ENCODE measurements at places on chromosomes 12 and 14.

DNA sequence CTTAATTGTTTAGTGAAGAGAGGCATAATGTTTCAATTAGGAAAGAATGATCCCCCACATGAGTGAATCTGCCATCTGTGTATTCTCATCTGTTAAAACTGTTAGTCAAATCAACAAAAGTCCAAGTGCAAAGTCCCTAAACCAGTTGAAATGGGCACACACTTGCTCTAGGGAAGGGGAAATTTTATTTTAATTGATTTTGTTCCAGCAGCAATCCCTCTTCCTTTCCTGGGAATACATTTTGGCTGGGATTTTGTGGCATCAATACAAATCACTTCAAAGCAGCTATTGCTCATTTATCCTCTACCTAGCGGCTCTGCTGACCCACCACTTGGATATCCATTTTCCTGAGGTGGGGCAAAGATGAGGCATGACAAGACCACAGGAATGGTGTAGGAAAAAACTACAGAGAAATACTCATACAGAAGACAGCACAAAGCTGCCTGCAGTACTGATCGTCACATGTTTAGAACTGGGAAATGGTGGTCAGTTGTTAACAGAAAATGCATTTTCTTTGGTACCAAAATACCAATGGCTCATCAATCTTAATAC lies 9.8 kb upstream of the SSTR1 start:
- no peak overlapping the region for H3K27ac ChIP-seq
- no peaks in the 10 kb centered on the region for H3K4me1 ChIP-seq
- H3K27me3 ChIP-seq: no peaks in the 10 kb centered on the region
- no peaks in the 10 kb centered on the region for H3K36me3 ChIP-seq
- DNase-seq: no peak

GRCh38 chr14:99589651-99590530 lies 14.1 kb downstream of the CCDC85C start:
- H3K4me1 ChIP-seq: peaks cover 35% of the 10 kb centered on the region
- no peak overlapping the region for H3K4me3 ChIP-seq
- H3K27ac ChIP-seq: no peak overlapping the region
- no peak for DNase-seq
- no peaks in the 10 kb centered on the region for H3K36me3 ChIP-seq

DNA sequence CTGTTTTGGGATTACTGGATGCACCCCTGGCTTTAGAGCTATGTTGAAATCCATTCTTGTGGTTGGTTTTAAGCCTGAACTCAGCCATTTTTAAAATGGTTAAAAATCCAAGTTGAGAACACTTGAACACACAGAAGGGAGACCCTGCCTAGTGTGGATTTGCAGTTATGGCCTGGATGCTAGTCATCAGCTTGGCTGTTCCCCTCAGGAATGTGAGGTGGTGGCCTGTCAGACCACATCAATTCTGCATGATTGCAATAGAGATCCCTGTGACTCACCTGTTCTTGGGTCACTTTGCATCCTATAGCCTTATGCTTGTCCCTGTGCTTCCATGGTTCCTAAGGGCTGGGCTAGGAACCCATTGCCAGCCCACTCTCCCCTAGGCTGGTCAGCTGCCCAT lies 454.1 kb downstream of the ATP23 start:
- no peaks in the 10 kb centered on the region for H3K27me3 ChIP-seq
- DNase-seq: no peak
- H3K4me3 ChIP-seq: no peak overlapping the region
- no peak overlapping the region for H3K27ac ChIP-seq
- H3K4me1 ChIP-seq: no peaks in the 10 kb centered on the region

DNA sequence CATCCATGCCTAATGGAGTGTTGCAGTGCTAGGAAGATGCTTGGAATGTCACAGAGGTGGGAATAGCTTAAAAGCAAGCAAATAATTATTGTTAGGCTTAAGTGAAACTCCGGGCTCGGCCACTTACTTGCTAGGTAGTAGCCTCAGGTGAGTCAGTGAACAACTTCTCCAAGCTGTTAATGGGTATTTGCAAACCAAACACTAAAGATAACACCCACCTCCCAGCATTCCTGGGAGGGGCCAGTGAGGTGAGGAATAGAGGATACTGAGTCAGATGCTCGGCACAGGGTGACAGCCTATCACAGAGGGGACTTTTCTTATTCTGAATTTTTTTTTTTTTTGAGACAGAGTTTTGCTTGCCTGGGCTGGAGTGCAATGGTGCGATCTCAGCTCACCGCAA lies 151.2 kb upstream of the RFLNA start:
- H3K4me3 ChIP-seq: no peak overlapping the region
- DNase-seq: no peak
- H3K27me3 ChIP-seq: no peaks in the 10 kb centered on the region
- no peak overlapping the region for H3K27ac ChIP-seq
- no peaks in the 10 kb centered on the region for H3K36me3 ChIP-seq
- H3K4me1 ChIP-seq: no peaks in the 10 kb centered on the region

DNA sequence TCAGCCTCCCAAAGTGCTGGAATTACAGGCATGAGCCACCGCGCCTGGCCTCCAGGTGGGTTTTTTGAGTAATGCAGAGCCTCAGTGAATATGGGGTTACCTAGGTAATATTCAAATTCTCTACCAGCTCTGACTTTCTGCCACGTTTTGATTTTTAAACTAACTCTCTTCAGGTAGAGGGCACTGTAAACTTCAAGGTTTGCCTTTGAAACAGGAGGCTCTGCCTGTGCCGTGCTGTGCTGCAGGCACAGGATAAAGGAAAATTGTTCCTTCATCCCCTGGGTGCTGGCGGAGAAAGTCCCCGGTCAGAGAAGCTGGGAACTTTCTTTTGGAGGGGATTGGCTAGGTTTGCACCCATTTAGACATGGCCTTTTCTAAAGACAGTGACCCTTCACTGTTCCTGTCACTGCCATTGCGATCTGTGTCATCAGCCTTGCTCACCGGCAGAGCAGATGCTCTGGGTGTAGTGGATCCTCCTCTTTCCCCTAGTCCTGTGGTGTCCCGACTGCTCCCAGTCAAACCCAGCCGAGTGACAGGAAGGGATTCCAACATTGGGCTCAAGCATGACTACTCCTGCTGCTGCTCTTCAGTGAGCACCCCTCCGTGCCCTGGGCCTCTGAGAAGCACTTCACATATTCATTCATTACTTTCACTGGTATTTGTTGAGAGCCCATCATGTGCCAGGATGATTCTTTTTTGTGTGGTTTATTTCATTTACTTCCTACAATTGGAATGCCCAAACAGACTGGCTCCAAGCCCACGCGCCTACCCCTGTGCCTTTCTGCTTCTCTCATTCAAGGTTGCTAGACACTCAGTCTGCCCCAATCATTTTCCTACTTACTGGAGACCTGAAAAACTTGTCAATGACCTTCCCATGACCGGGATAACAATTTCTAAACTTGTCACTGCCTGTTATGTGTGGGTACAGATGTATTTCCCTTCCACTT lies 103.6 kb downstream of the TMEM30B start:
- H3K4me1 ChIP-seq: peaks cover 9% of the 10 kb centered on the region
- no peaks in the 10 kb centered on the region for H3K27me3 ChIP-seq
- H3K36me3 ChIP-seq: no peaks in the 10 kb centered on the region

- H3K27me3 ChIP-seq: no peaks in the 10 kb centered on the region
- no peak overlapping the region for H3K4me3 ChIP-seq
- no peaks in the 10 kb centered on the region for H3K36me3 ChIP-seq
- no peaks in the 10 kb centered on the region for H3K4me1 ChIP-seq
- DNase-seq: no peak
Measured at GRCh38 chr12:5051334-5051733, 7.7 kb downstream of the KCNA5 start.

- H3K4me3 ChIP-seq: no peak overlapping the region
- peaks cover 19% of the 10 kb centered on the region for H3K4me1 ChIP-seq
Measured at GRCh38 chr12:93244514-93245077, 133.1 kb upstream of the NUDT4 start.

DNA sequence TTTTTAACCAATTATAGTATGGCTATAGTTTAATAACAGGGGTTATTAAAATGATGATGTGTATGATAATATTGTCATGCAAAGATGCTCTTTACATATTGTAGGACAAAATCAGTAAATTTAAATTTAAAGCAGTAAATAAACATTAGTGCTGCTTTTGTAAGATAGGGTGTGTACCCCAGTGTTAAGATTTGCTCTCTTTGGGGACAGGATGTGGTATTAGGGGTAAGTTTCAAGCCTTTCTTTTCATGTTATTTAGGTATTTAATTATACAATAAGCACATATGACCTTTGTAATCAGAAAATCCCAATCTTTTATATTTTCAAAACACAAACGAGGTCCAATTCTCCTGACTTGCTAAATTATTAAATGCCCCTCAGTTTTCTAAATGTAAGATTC lies 39.7 kb upstream of the RPH3A start:
- no peaks in the 10 kb centered on the region for H3K36me3 ChIP-seq
- no peak overlapping the region for H3K4me3 ChIP-seq
- no peaks in the 10 kb centered on the region for H3K27me3 ChIP-seq
- DNase-seq: no peak

- no peak overlapping the region for H3K27ac ChIP-seq
- no peaks in the 10 kb centered on the region for H3K27me3 ChIP-seq
- H3K4me1 ChIP-seq: no peaks in the 10 kb centered on the region
- H3K4me3 ChIP-seq: no peak overlapping the region
Measured at GRCh38 chr12:110641521-110641920, 27.6 kb downstream of the TCTN1 start.

GRCh38 chr12:26360062-26360461 lies 164.7 kb downstream of the SSPN start:
- no peaks in the 10 kb centered on the region for H3K36me3 ChIP-seq
- H3K27ac ChIP-seq: no peak overlapping the region

GRCh38 chr12:6959058-6959804 lies 8.1 kb downstream of the PTPN6 start:
- H3K36me3 ChIP-seq: no peaks in the 10 kb centered on the region
- H3K27me3 ChIP-seq: no peaks in the 10 kb centered on the region
- H3K4me1 ChIP-seq: peaks cover 27% of the 10 kb centered on the region
- no peak overlapping the region for H3K4me3 ChIP-seq
- no peak for DNase-seq

DNA sequence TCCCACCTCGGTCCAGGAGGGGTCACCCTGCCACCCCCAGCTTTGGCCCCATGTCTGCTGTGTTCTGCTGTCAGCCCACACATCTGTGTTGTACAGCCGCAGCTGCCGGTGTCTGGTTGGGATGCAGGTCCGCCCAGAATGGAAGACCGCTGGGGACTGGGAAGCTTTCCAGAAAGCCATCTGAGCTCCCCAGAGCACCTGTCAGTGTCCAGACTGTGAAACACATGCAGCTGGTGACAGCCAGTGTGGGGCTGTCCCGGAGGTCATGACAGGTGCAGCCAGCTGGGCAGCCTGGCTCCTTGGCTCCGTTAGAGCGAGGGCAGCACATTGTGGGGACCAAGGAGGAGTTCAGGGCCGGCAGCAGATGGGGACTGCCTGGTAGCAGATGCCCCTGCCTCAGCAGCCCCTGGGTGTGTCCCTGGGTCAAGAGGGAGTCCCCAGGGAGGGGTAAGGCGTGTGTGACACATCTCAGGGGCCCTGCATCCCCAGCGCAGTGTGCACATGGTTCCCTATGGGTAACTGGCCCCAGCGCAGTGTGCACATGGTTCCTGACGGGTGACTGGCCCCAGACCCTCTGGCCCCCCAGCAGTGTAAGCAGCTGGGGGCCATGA lies 16.4 kb downstream of the CEP170B start:
- H3K27me3 ChIP-seq: no peaks in the 10 kb centered on the region
- H3K36me3 ChIP-seq: peaks cover 36% of the 10 kb centered on the region
- H3K4me1 ChIP-seq: no peaks in the 10 kb centered on the region

- no peak for DNase-seq
- no peaks in the 10 kb centered on the region for H3K4me1 ChIP-seq
- H3K4me3 ChIP-seq: no peak overlapping the region
- H3K36me3 ChIP-seq: peaks cover 41% of the 10 kb centered on the region
- H3K27me3 ChIP-seq: no peaks in the 10 kb centered on the region
Measured at GRCh38 chr14:75649337-75649736, 11.3 kb downstream of the ERG28 start.

DNA sequence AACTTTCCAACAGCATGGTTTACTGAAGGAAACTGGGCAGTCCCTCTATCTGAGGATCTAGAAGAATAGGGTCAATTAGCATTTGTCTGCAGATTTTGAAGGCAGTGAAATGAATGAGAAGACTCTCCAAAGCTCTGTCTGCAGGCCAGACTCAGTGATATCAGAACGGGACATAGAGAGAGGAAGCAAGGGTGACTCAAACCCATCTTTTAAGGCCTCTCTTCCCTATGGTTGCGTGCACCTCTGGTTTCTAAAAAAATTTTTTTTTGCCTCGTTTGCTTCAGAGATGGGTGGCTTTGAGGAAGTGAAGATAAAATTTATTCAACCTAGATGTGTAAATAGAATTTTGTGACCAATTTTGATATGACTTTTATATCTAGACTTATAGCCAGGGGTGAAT lies 71.9 kb upstream of the HOXC13 start:
- no peaks in the 10 kb centered on the region for H3K4me1 ChIP-seq
- no peaks in the 10 kb centered on the region for H3K36me3 ChIP-seq
- no peak overlapping the region for H3K4me3 ChIP-seq
- no peak overlapping the region for H3K27ac ChIP-seq
- H3K27me3 ChIP-seq: no peaks in the 10 kb centered on the region

DNA sequence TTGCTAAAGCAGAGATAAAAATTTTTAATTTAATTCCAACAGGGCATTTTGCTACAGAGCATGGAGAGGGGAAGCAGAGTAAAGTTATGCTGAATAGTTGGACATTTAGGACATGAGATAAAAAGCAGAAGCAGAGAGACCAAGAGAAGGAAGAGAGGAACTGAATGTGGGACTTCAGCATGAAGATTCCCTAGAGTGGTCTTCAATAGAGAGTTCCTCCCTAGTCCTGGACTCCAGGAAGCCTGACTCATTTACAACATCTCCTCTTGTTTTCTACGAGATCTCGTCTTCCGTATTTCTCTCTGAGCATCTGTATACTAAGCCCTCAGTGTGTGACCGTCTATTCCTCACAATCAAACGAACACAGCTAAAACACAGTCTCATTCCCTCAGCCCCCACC lies 35.2 kb upstream of the IFT81 start:
- no peaks in the 10 kb centered on the region for H3K36me3 ChIP-seq
- DNase-seq: no peak
- H3K27me3 ChIP-seq: no peaks in the 10 kb centered on the region
- no peak overlapping the region for H3K27ac ChIP-seq
- no peak overlapping the region for H3K4me3 ChIP-seq

GRCh38 chr14:51865953-51866747 lies 5.7 kb downstream of the GNG2 start:
- no peaks in the 10 kb centered on the region for H3K27me3 ChIP-seq
- no peak overlapping the region for H3K4me3 ChIP-seq
- peaks cover 4% of the 10 kb centered on the region for H3K4me1 ChIP-seq
- DNase-seq: no peak

DNA sequence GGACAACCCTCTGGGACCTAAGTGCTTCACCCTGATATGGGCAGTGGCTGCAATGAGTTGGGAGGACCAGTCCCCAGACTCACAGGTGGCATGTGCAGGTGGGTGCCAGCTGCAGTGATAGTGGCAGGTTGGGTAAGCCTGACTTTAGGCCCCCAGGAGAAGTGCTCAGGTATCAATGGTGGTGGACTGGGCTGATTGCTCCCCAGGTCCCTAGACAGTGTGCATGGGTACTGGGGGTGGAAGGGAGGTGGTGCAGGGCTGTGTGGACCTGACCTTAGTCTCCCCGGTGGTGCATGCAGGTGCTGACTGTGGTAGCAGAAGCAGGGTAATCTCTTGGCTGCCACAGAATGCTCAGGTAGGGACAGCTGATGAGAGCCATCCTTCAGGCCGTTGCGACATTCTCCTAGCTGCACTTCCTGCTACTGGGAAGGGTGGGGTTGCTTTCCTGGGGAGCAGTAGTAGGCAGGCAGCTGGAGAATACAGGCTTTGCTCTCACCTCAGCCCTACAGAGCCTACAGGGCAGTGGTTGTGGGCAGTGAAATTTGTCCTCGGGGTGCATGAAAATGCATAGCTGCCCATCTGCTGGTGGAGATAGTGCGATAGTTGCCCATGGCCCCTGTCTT lies 33.3 kb upstream of the CCND2 start:
- no peak overlapping the region for H3K27ac ChIP-seq
- no peaks in the 10 kb centered on the region for H3K36me3 ChIP-seq
- no peaks in the 10 kb centered on the region for H3K27me3 ChIP-seq
- H3K4me1 ChIP-seq: no peaks in the 10 kb centered on the region
- H3K4me3 ChIP-seq: no peak overlapping the region
